Fibroblast of skin of left biceps (primary cell): ENCODE measurements at places on chromosomes 2 and 18.
A peak's percentile ranks its signal among the peaks of the same experiment; 100 is the strongest.

DNA sequence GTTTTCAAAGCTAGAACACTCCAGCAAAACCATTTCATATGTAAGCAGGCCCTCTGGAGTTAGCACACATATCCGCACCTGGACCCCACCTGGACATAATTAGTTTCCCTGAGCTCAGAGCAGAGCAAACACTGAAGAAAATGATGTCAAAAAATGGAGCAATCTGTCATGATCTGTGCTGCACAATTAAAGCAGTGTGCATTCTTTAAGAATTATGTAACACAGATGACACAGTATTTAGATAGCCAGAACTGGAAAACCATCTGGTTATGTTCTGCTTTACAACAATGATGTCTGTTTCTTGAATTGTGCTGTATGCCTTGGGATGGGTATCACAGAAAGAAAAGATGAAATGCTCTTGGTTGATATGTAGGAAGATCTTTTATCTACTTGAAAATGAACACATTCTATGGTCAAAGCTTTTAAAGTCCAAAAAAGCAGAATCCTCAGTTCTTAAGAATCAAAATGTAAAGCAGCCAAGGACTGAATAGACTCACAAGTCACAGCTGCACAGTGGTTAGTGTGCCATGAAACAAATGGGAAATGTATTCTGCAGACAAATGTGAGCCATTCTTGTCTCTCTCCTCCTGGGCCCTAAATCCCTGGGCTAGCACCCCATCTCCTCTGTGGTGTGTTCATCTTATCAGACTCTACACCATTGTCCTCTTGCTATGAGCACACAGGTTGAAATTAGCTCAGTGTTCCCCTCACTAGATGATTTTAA is 36.8 kb downstream of the HRH4 start:
- DNase-seq = peak; percentile 73

GRCh38 chr2:226300196-226300886 is 499.3 kb downstream of the IRS1 start:
- no peak for DNase-seq

GRCh38 chr2:54845094-54845493 is 121.6 kb downstream of the EML6 start:
- no peak for DNase-seq

- no peak for DNase-seq
Observed at GRCh38 chr2:225008179-225008856, 34.0 kb downstream of the DOCK10 start.
